ENCODE measurements at places on chromosomes 1 and 21.
A peak's percentile ranks its signal among the peaks of the same experiment; 100 is the strongest.

- no peak for DNase-seq
Observed at GRCh38 chr1:20250340-20250989, 40.2 kb upstream of the VWA5B1 start.

- DNase-seq, result no peak
Observed at GRCh38 chr21:29265690-29266479, 32.8 kb upstream of the BACH1 start.

- no peak for DNase-seq
Observed at GRCh38 chr1:158819461-158820443, 11.4 kb upstream of the MNDA start.

- no peak for DNase-seq
Observed at GRCh38 chr1:11940260-11940921, 5.9 kb downstream of the PLOD1 start.

DNA sequence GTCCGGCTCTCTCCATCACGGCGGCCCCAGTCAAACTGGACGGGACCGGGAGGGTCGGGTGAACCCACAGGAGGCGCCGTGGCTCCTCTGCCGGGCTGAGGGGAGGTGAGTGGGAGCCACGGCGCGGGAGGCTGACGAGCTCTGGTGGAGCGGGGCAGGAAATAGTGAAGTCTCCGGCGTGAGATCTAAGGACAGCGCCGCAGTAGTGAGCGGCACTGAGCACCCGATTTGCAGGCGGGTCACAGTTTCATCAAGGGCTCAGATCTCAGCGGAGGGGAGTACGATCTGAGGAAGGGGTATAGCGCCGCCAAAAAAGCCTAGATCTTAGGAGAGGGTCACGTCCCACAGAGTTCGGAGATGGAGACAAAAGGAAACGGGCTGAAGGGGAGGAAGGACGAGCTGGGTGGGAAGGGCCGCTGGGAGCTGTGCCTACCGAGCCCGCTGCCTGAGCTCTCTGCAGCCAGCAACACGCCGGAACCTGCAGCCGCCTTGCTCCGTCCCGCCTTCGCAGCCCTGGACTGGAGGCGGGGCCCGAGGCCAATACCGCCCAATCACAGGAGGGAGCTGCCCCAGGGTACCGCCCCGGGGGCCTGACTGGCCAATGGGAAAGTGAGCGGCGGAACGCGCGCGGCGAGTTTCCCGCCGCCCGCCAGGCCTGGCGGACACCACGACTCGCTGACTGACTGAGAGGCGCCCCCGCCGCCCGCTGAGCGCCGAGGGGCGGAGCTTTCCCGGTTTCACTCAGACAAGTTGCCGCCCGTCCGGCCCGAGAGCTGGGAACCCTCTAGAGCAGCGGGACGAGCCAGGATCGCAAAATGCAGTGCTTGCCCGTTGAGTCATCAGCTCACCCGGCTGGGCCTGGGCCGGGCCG lies 1.9 kb downstream of the SFN start:
- peak; percentile 97 for DNase-seq

- DNase-seq, result no peak
Observed at GRCh38 chr21:41422546-41423304, 3.3 kb upstream of the MX1 start.

- DNase-seq, result no peak
Observed at GRCh38 chr1:160078512-160079195, 2.7 kb upstream of the KCNJ9 start.

GRCh38 chr1:228423404-228424053 lies 6.9 kb upstream of the TRIM17 start:
- DNase-seq, result no peak

DNA sequence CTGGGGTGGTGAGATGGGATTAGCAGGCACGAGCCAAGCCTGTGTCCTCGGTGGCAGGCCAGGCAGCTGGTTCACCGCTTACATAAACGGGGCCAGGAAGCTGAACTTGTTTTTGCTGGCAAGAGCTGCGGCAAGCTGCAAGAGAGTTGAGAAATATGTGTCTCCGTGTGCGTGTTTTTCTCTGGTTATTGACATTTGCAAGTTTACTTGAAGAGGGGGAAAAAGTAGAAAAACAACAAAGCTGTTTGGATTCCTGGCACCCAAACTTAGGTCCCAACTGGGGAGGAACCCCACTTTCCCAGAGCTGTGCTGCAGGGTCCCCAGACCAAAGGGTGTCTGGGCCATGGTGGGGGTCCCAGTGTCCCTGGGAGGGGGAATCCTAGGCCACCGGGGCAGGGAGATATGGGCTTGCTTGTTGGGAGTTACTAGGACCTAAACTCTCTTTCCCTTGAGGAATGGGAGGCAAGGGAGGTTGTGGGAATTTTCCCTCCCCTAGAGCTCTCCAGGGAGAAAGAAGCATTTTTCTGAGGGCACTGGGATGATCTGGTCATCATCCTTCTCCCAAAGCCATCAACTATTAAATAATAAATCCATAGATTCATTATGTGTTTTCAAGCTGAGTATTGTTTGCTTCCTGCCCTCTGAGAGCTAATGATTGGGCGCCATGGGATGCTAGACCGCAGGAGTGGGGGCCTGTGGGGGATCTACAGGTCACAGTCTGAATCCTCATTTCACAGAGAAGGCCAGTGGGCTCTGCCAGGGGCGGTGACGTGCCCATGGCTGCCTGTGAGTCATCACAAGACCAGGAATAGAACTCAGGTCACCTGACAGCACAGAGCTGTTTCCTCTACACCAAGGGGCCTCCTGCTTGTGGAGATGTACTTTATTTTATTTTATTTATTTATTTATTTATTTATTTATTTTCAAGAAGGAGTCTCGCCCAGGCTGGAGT lies 14.8 kb downstream of the IL6R start:
- peak; percentile 89 for DNase-seq

DNA sequence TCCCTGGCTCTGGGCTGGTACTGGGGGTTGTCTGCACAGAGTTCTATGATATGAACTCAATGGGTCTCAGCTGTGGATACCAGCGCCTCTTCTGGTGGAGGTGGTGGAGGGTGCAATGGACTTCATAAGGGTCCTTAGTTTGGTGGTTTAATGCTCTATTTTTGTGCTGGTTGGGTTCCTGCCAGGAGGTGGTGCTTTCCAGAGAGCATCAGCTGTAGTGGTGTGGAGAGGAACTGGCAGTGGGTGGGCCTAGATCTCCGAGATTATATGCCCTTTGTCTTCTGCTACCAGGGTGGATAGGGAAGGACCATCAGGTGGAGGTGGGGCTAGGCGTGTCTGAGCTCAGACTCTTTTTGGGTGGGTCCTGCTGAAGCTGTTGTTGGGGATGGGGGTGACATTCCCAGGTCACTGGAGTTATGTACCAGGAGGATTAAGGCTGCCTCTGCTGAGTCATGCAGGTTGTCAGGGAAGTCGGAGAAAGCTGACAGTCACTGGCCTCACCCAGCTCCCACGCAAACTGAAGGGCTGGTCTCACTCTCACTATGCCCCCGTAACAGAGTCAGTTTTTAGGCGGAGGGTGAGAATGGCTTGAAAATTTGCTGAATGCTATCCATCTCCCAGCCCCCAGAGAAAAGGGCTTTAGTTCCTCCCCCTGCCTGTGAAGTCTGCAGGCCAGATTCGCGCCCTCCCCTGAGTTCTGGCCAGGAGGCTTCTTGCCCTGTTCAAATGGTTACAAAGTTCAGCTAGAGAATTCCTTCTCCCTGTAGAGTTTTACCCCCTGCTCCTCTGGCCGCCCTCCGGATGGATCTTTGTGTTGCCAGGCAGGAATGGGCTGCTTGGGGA lies 902.9 kb downstream of the LTN1 start:
- DNase-seq, result peak; percentile 18

DNA sequence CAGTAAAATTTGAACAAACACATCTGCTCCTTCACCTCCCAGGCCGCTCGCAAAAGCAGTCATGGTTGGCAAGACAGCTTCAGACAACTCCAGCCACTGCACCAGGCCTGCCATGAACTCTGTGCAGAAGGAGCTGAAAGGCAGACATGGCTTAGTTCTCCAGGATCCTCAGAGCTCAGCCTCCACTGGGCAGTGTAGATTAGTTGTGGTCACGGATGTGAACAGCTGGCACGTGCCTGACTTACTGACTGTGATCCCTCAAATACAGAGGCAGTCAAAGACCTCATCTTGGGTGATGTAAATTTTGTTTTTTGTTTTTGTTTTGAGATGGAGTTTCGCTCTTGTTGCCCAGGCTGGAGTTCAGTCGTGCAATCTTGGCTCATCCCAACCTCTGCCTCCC lies 28.4 kb downstream of the TMCO4 start:
- DNase-seq, result no peak

GRCh38 chr1:30612536-30613065 lies 110.8 kb downstream of the MATN1 start:
- no peak for DNase-seq

DNA sequence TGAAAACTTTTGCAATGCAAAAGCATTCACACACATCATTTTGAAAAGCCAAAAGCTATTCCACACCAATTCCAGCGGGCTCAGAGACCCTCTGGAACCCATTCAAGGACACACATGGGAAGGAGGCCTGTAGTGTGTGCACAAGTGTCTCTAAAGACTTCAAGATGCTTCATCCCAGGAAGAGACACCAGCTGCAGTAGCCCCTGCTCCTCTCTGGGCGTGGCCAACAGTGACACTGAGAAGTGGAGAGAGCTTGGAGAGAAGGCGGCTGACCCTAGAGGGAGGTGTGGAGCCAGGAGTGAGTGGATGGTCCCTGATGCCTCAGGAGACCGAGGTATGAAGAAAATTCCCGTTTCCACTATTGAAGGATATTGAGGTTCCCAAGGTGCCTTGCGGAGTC lies 14.9 kb upstream of the TNNI1 start:
- DNase-seq, result no peak

DNA sequence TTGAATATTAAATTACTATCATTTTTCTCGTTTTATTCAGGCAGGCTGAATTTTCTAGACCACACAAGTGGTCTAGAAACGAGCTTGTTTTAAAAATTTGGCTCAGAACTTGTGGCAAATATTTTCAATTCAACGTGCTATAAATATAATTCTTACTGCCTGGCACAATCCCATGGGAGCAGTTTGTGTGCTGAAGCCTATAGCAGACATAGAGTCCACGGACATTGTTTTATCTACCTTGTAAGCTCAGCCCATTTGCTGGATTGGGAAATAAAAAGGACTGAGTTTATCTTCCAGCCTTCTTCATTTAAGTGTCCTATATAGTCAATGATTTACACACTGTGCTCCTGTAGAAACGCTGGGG lies 103.4 kb downstream of the ZBTB18 start:
- DNase-seq, result no peak

DNA sequence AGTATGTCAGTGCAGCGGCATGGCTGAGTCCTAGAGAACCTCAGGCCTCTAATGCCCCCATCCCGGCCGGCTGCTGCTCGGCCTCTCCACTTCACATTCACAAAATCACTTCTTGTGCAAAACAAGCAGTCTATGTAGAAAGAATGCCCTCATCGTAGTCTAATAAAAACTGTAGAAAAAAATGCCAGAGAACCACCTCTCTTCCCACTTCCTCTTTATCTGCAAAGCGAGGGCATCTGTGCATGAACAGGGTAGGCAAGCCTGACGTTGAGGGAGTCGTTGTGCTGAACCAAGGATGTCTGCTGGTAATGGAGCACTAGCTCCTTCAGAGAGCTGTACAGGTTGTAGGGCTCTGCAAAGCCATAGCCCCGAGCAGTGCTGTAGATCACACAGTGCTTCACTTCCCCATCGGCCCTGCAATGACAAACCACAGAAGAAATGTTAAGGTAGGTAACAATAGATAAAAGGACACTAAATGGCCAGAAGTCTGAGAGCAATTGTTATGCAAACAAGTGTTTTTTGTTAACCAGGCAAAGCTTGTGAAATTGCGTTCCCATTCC lies 88.9 kb downstream of the PIK3R3 start:
- no peak for DNase-seq

- no peak for DNase-seq
Observed at GRCh38 chr1:40308036-40308727, 8.9 kb downstream of the COL9A2 start.

GRCh38 chr1:19786988-19787423 lies 12.7 kb downstream of the TMCO4 start:
- no peak for DNase-seq

DNA sequence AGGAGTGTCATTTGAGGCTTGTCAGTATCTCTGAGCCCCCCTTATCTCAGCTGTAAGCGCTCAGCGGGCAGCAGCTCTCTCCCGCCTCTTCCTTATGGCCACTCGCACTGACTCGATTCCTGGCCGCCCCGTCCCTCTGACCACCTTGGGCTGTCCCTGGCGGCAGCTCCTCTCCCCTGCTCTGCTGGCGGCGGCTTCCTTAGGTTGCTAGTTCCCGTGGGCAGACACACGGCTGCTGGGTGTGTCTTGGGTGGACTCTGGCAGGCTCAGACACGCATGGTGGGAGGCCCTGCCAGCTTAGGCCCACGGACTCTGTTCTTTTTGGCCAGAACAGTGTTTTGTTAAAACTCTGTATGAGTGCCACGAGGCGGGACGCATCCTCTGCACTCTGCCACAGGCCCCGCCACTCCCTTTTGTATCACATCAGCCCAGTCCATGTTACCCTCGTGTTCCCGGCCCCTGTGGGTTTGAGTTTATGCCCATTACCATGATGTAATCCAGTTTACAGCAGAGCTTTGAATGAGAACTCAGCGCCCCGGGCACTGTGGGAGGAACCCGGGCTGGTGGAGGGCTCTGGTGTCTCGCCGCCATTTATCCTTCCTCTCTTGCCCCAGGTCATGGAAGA lies 45.9 kb downstream of the COQ8A start:
- DNase-seq, result peak; percentile 10

DNA sequence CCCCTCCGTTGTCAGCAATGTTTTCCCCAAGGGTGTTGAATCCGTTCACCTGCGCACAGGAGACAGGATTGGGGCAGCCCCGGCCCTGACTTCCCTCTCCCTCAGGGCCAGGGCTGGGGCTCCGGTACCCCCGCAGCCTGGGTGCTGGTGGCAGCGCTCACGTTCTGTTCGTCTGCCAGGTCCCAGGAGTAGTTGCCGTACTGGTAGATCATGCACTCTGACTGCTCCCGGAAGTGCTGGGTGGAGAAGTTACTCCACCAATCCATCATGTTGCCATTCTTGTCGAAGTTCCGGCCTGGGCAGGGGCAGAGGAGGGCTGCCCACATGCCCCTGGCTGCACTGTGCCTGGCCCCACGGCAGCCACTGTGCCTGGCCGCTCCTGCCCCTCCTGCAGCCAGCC lies 6.1 kb downstream of the PRXL2B start:
- DNase-seq, result no peak

- no peak for DNase-seq
Observed at GRCh38 chr1:77143529-77144121, 75.6 kb downstream of the PIGK start.

GRCh38 chr1:98292994-98293393 lies 368.5 kb upstream of the SNX7 start:
- no peak for DNase-seq

GRCh38 chr1:230317823-230318819 lies 108.0 kb downstream of the PGBD5 start:
- DNase-seq, result peak; percentile 59

GRCh38 chr1:116988248-116988647 lies 13.3 kb upstream of the CD101 start:
- no peak for DNase-seq

DNA sequence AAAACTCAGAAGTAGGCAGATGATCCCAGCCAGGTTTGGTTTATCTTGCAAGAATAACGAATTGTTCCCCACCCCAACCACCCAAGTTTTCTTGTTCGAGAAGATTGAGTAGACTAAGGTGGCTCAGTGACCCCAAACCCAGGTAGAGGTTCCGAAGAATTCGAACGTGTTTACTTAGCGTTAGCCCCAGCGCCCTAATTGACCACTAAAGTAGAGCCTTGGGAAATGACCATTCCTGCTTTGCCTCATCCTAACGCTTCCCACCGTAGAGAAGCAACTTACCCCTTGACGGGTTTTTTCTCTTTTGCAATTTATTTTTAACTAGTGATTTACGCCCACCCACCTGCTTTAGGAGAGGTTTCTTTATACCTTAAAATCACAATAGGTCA lies 870 bp downstream of the FBXO28 start:
- no peak for DNase-seq
